ENCODE measurements at places on chromosomes 5 and 9.

- no peak for DNase-seq
These were observed 100.7 kb upstream of the S1PR3 start for GRCh38 chr9:88890546-88890945.

DNA sequence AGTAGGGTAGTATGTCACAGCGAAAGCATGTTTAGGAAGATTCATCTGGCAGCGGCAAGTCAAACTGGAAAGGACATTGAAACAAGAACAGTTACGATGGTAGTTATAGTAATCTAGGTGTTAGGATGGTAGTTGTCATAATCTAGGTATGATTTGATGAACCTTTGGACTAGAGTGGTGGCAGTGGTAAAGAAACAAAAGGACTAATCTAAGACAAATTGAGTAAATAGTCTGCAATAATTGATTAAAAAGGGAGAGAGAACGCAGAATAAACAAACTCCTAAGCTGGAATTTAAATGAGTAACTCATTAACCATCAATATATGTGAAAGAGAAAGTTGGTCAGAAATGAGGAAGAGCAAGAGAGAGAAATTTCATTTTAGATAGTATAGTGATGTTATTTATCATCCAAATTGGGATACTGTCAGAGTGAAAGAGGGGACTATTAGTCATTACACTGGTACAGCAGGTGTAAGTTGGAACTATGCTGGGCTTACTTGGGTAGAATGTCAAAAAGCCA lies 56.8 kb downstream of the MTREX start:
- DNase-seq = no peak

DNA sequence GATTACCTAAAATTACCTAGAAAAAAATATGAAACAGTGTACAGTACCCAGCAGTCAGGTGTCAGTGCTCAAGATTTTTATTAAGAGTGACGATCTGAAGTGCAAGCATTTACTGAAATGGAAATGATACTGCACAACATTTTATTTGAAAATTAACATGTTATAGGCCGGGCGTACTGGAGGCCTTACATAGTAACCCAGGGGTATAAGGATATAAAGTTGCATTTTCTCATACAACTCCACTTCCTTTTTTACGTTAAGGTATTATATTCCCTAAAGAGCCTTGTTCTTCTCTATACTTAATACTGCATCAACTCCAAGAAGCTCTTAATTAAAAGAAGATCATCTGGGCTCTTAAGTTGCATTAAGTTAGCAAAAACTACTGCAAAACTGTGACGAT lies 3.3 kb downstream of the MAT2B start:
- no peak for DNase-seq

DNA sequence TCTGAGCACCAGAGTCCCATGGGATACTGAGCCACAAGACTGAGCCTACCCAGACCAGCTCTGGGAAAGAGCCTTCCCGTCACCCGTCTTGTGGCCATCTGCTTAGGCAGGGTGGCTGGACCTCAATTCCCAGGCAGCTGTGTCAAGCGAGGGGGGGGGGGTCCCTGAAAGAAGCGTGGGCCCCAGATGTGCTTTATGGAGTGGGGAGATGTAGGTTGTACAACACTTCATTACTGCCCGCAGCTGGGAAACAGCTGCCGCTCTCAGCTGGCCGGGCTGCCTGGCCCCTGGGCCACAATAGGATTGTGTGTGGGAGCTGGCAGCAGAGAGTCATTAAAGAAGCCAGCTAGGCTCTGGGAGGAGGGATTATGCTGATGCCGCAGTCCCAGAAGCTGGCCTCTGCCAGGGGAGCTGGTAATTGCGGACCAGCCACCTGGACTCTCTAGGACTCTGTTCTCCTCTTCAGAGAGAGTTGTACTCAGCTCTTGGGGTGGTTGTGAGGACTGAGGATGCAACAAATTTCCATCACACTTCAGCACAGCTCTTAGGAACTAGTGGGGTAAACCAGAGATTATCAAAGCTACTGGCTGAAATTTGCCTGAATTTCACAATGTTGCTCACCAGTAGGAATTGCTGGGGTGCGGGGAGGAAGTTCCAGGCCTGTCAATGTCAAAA lies 145.4 kb downstream of the GADD45G start:
- DNase-seq = no peak

DNA sequence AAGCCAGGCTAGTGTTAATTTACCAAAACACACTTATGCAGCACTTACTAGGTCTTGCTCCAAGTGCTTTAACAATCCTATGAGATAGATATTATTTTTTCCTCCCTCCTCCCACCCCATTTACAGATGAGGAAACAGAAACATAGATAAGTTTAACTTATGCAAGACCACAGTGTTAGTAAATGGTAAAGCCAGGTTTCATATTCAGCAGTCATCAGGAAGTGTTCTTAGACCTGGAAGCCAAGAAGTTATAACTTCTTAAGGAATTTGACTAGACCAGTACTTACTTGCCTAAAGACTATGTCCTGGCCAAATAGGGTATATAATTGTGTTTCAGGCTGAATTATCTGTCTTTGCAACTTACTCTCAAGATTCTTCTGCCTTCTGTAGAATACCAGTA lies 15.9 kb downstream of the ABHD17B start:
- DNase-seq = no peak

DNA sequence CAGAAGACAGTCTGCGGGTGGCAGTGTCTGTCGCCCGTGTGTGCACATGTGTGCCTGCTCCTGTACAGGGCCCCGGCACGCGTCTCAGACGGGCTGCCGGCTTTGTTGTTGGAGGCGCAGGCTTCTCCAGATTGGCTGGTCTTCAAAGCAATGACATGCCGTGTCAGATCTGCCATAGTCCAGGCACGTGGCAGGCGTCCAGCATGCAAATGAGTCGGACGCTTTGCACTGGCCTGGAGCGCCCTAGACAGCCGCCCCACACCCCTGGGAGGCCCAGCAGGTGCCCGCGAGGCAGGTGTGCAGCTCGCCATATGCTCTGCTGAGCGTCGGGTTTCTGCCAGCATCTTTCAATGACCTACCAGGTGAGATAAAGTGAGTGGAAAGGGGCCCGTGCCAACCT lies 71.5 kb downstream of the GADD45G start:
- no peak for DNase-seq

DNA sequence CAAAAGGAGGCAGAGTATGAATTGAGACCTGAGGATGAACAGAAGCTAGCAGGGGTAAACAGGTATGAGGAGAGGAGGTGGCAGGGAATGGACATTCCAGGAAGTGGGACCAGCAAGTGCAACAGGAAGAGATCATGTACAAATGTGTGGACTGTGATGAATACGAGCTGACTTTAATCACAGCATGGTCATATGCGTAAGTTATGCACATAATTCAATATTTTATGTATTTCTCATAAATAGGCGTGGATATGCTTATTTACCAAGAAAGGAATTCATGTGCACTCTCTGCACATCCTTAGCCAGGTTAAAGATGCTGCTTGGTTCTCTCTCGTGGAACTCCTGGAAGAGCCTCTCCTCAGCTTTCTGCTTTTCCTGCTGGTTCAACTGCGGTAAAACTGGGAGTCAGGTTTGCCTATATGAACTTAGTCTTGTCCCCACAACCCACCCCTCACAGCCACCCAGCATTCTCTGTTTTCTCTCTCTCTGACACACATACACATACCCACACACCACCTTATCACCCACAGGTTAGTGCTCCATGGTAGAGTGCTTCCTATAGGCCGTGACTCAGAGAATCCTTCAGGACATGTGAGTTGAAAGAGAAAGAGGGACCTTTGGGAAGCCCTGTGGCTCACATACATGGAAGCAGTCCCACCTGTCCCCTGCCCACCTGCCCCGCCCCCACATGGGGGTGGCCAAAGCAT lies 35.7 kb downstream of the TRPC7 start:
- DNase-seq = no peak

DNA sequence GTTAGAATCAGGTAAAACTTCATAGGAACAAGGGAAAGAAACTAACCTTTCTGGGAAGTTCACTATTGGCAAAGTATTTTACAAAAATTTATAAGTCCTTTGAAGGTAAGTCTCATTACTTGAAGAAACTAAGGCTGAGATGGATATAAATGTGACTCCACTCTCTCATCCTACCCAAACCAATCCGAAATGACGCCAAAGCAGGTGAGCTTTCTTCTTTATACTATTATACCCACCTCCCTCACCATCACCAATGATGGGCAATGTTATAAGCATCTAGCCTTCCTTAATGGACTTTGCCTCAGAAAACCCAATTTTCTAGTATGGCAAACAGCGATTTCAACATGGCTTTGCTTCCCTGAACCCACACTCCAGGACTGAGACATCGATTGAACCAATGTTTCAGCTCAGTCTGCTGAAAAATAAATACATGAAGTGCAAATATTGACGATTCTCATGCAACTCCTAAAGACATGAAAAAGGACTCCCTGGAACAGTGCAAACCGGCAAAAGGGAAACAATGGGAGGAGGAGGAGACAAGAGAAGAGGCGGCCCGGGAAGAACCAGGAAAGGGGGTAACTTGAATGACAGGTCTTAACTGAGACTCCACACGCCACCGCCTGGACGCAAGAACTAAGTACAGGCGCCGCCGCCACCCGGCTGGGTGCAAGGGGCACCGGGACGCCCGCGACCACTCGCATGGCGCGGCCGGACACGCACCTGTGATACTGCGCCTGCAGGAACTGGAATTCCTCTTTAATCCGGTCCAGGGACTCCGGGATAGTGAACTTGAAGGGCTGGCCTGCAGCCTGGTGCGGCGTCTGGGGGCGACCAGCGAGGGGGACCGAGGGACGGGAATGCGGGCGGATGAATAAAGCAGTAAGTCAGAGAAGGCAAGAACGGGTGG lies 2.5 kb downstream of the TLE1 start:
- peak; percentile 27 for DNase-seq

DNA sequence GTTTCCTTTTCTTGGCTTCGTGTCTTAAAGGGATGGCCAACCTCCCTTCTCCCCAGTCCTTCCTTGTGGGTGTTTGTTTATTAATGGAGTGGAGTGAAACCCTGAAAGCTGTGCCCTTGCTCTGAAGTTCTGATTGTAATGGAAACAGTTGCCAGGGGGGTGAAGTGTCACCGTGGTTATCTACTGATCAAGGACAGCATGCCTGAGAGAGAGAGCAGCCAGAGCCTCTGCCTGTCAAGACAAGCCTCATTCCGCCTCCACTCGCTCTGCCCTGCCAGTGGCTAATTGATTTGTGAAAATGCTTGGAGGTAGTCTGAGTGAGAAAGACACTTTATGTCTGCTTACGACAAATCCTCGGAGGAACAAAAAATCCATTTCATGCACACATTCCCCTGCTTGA lies 143.7 kb upstream of the SLC30A5 start:
- DNase-seq = no peak

DNA sequence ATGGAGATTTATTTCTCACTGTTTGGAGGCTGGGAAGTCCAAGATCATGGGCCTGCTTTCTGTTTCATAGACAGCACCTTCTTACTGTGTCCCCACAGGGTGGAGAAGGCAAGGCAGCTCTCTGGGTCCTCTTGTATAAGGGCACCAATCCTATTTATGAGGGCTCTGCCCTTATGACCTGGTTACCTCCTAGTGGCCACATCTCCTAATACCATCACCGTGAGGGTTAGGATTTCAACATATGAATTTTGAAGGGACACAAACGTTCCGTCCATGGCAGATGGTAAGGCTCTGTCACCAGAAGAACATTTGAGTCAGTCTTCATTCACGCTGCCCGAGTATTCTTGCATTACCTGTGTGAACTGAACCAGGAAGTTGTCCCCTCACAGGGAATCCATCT lies 48.4 kb downstream of the ANKRD33B start:
- no peak for DNase-seq
